ENCODE measurements at places on chromosomes 7 and 10. TPM values are rescaled to one million over a fixed set of nuclear protein-coding genes. Genes with fewer than 3 reads are reported as not detected.

DNA sequence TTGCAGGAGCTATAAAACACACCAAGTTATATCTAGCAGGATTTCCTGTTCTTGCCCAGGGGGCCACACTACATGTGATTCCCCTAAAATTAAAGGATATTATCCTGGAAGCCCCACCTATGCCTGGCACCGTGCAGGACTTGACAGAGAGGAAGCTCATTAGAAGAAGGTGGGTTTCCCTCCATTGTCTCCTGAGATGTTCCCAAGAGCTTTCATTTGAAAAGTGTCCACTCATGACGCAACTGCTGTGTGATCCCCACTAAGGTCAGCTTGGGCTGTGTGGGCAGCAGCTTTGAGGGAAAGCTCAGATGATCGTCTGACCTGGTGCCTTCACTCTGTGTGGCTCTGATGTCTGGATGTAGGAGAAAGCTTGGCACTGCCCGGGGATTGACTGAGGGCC, 53.5 kb downstream of the RAMP3 start:
- no peak for DNase-seq

KAT6B gene
- total RNA-seq, result 21.2 TPM

- no peak for DNase-seq
These were observed 228.4 kb downstream of the DNAJB6 start for GRCh38 chr7:157565201-157565626.

GRCh38 chr7:74093671-74094223, 10.1 kb downstream of the LIMK1 start:
- DNase-seq, result no peak

DNA sequence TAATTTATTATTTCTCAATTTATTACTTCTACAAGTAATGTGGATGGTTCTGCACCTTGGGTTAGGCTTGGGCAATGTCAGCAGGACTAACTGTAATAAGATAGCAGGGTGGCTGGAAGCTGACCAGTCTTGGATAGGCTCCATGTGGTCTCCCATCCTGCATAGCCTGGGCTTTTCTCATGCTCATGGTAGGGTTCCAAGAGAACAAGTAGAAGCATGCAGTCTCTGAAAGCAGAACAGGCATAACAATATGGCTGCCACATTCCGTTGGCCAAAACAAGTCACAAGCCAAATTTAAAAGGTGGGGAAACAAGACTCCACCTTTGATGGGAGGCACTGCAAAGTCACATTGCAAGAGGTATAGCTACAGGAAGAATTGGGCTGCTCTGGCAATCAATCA, 98.6 kb upstream of the MDFIC start:
- no peak for DNase-seq

GRCh38 chr7:40983111-40983510, 719.8 kb downstream of the INHBA start:
- DNase-seq, result no peak

DNA sequence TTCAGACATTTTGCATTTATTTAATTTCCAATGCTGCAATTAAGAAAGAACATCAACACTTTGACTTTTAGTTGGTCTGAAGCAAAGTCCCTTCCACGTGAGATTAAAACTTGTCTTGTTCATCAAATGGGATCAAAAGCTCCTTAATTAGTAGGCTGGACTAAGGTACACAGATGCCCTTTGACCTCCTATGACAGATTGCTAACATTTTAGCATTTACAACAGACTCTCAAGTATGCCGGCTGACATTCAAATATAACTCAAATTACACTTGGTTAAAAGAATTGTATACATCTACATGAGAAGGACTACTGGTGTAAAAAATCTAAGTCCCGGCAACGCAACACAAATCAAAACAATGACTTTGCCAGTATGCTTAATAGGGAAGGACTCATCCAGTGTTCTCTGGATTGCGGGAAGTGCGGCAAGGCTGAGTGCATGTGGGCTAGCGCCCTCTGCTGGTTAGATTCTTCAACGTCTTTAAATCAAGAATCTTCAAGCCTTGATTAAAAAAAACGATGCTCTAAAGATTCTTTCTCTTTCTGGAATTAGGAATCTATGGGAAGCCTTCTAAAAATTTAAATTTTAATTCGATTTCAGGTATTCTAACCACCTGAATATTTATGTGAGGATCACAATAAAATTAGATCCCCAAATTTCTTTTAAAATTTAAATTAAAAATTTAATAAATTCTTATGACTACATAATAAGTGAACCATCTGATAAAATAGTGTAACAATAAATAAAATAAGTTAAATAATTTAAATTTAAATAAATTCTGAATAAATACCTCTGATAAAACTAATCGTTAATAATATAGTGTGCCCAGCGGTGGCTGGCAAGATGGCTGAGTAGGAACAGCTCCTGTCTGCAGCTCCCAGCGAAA, 444.7 kb downstream of the DGKB start:
- peak; percentile 79 for DNase-seq

DNA sequence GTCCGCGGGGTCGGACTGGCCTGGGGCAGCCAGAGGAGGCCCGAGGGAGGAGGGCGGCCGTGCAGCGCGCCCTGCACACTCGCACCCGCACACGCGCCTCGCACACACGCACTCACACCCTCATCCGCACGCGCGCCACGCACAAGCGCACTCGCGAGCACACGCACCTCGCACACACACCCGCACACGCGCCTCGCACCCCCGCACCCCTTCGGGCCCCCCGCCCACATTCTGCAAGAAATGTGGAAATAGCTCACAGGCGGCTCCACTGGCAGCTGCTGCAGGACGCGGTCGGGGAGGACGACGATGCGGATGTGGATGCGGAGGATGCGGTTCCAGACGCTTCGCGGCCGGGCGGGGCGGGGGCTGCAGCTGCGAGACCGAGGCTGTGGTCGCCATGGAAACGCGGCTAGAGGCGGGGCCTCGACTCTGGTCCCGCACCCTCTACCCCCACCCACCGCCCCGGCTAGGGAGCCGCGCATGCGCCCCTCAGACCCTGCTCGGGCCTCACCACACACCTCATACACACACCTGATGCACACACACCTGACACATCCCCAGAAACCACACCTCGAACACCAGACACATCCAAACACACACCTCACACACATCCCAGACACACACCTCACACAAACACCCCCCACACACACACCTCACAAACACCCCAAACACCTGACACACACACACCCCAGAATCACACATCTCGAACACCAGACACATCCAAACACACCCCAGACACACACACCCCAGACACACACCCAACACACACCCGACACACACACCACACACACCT, at the start of gene CALY:
Gene CALY (minus strand): TSS at position 320 of the 793 bp plus-strand sequence. CDS start 7,907 bp downstream, outside the sequence.
- peak; percentile 94 for DNase-seq

DNA sequence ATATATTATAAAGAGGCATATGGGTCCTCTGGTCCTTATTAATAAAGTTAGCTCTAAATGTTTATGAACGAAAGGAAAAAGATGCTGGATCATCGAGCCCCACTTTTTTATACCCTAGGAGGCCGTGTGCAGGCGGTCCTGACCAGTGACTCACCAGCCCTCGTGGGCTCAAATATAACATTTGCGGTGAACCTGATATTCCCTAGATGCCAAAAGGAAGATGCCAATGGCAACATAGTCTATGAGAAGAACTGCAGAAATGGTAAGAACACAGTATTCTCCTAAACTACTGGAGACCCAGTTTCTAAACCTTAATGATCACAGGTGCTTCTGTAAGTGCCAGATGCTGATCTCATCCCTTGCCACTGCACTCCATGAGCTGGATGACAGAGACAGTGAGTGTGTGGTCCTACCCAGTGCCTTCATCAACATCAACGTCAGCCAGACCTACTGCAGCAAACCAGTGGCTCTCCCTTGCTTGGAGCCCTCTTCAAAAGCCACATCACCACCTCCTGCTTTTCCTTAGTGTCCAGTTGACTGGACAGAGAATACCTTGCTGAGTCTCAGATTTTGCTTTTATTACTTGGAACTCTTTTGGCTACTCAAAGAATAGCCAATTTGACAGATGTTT, 7.6 kb downstream of the GPNMB start:
- no peak for DNase-seq

DNA sequence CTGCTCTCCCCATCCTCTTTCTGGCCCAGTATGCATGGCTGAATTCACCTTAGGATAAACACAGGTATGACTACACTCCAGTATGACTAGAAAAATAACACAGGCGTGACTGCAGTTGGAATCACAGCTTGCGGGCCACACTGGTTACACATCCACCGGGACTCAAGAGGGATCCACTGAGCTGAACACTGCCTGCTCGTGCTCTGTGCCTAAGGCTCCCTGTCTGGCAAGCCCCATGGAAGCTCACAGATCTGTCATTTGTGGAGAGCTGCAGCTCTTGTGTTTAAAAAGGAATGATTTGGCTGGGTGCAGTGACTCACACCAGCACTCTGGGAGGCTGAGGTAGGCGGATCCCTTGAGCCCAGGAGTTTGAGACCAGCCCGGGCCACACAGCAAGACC, 26.8 kb downstream of the VOPP1 start:
- DNase-seq, result no peak

GRCh38 chr7:85162721-85163120, 24.1 kb downstream of the SEMA3D start:
- no peak for DNase-seq

GRCh38 chr7:103338864-103339263, 5.7 kb downstream of the DNAJC2 start:
- no peak for DNase-seq

TBXAS1 gene
- 1.8 TPM for total RNA-seq

DNA sequence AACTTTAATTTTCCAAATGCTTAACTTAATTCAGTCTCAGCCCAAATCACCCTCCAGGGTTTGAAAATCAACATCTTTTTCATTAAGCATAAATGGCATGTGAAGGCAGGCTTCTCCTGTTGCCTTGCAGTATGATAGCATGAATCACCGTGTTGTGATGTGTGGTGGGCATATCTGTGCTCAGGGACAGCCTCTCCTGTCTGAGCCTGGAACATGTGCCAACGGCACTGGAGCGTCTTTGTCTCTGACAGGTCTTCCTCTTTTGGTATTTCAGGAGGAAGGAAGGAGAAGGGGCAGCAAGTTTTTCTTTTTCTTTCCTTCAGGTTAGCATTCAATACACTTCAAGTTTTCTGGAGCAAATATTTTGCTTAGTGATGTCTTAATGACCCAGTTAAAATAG, 57.6 kb downstream of the LRGUK start:
- DNase-seq, result no peak

GRCh38 chr7:21753071-21753470, 192.6 kb downstream of the CDCA7L start:
- no peak for DNase-seq

GRCh38 chr10:19944911-19945663, 128.9 kb downstream of the PLXDC2 start:
- no peak for DNase-seq

GRCh38 chr10:72146559-72147323, 58.4 kb upstream of the SPOCK2 start:
- DNase-seq, result no peak

LIPJ gene
- total RNA-seq, result not detected

GRCh38 chr10:69315610-69316312, 37.5 kb downstream of the HK1 start:
- no peak for DNase-seq

TMEM270 gene
- not detected for total RNA-seq

CFAP43 gene
- total RNA-seq, result not detected

DHX32 gene
- 14.0 TPM for total RNA-seq

- DNase-seq, result no peak
These were observed 187.9 kb downstream of the PLXDC2 start for GRCh38 chr10:20004087-20004523.

GRCh38 chr10:128400564-128400963, 274.3 kb upstream of the MKI67 start:
- no peak for DNase-seq
